ENCODE measurements at places on chromosomes 12 and 14. TPM values are rescaled to one million over a fixed set of nuclear protein-coding genes. Genes with fewer than 3 reads are reported as not detected.

SMIM41 gene
- 0.18 TPM for total RNA-seq

TPH2 gene
- 0.24 TPM for total RNA-seq

C14orf132 gene
- total RNA-seq = 14.0 TPM

NTS gene
- 1.2 TPM for total RNA-seq

LTBP2 gene
- total RNA-seq = 196 TPM

CFAP54 gene
- total RNA-seq = 0.62 TPM

ESPL1 gene
- total RNA-seq = 1.2 TPM

OLR1 gene
- total RNA-seq = 0.96 TPM

SLC5A8 gene
- total RNA-seq = not detected

KRT5 gene
- total RNA-seq = 0.25 TPM

TMEM132D gene
- total RNA-seq = not detected

LETMD1 gene
- total RNA-seq = 25.2 TPM

KRT6C gene
- total RNA-seq = not detected

CLBA1 gene
- 7.2 TPM for total RNA-seq

FAM222A gene
- 1.2 TPM for total RNA-seq

PLXNC1 gene
- total RNA-seq = 6.9 TPM

RND1 gene
- total RNA-seq = 2.2 TPM

GPR84 gene
- not detected for total RNA-seq

Data from astrocyte (in vitro differentiated cells and primary cell).